ENCODE measurements at places on chromosomes 11 and 22. TPM values are rescaled to one million over a fixed set of nuclear protein-coding genes. Genes with fewer than 3 reads are reported as not detected.

BIRC3 gene
- 5.6 TPM for total RNA-seq

DNA sequence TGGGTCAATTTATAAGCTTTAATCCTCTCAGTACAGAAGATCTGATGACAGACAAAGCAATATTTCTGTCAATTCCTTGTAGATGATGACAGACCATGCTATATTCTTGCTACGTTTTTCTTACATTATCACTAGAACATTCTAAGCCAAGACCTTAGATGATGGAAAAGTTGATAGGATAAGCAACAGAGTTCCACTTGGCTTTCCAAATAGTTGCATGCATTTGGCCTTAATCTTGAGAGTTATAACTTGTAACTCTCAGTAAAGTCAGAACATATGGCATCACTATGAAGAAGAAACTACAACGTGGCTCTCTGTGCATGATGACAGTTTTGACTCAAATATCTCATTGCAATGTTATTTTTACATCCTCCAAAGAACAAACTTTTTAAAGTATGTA is 544.3 kb upstream of the LRRC4C start:
- no peak for DNase-seq

RTN4R gene
- total RNA-seq, result 2.7 TPM

DNA sequence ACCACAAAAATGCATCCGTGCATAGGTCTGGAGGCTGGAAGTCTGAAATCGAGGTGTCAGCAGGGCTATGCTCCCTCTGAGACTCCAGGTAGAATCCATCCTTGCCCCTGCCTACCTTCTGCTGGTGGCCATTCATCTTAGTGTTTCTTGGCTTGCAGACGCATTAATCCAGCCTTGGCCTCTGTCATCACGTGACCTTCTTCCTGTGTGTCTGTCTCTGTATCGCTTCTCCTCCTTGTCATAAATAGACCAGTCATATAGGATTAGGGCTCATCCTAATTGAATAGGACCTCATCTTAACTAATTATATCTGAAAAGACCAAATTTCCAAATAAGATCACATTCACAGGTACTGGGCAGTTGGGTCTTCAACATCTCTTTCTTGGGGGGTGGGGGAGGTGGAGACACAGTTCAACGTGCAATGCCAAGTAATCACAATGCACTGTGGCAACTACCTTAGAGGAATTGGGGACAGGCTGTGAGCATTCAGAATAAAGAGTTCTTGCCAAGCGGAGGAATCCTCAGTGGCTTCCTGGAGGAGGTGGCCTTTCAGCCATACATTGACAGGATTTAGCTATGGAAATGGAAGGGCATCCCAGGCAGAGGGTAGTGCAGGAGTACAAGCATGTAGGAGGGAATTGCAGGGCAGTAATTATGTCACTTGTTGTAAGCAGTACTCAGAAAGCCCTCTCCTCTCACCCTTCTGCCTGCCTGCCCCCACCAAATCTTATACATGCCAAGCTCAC is 96.2 kb upstream of the SYT13 start:
- DNase-seq, result no peak

MRTFA gene
- 64.6 TPM for total RNA-seq

POGLUT3 gene
- total RNA-seq, result 23.9 TPM

RBMXL2 gene
- not detected for total RNA-seq

EP300 gene
- total RNA-seq, result 62.8 TPM

- DNase-seq, result no peak
Measured at GRCh38 chr11:118051611-118052461, 25.0 kb upstream of the TMPRSS4 start.

DNA sequence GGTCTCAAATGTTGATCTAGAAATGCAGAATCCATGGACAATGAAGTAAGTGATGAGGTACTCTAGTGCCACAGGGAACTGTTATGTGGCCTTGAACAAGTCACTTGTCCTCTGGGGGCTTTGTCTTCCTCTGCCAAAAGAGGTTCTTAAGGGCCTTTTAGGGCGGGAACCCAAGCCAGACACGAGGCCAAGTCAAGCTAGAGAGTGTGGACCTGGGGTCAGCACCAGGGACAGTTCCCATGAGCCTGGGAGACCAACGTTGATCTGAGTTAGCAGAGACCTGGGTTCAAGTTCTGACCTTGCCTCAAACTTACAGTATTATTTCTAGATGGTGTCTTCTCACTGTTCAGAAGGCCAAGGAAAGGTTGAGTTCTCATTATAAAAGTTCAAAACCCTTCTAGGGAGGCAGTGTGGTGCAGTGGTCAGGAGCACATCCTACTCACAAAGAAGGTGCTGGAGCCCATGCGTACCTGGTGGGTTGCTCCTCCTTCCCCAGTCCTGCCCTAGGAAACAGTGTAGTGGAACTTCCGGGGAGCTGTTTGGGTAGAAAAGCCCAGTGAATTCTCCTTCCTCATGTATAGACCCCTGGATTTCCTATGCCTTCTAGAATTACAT is 121.5 kb downstream of the CHST1 start:
- no peak for DNase-seq

GRCh38 chr22:28978158-28978557 is 83.5 kb downstream of the C22orf31 start:
- no peak for DNase-seq

- no peak for DNase-seq
Measured at GRCh38 chr11:14566331-14567063, 46.3 kb upstream of the PSMA1 start.

DNA sequence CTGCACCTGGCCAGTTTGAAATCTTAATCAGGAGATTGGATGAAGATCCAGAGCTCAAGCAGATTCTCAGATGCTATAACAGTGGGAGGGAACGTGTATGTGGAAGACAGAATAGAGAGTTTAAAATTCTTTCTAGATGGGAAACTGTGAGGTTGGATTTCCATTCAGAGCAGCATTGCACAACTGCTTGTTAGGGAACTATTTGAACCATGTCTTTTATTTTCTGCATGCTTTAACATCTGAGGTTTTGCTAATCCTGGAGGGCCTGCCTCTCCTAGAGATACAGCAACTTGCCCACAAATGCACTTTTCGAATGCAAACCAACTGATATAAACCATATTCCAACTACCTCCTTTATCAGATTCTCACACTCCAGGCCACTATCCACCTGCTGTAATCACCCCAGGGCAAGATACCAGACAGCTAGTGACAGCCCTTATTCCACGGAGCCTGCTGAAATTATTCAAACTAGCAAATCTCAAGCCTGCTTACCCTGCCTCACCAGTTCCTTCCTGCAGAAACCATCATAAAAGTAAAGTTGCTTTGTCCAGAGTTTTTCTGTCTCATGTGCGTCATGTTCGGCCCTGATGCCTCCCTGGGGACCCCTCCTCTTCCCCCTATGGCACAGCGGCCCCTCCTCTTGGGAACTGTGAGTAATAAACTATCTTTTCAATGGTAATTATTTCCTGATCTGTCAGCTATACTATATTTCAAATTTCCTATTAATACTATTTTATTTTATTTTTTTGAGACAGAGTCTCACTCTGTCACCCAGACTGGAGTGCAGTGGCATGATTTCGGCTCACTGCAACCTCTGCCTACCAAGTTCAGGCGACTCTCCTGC is 18.4 kb upstream of the SEC14L4 start:
- DNase-seq, result no peak

DNA sequence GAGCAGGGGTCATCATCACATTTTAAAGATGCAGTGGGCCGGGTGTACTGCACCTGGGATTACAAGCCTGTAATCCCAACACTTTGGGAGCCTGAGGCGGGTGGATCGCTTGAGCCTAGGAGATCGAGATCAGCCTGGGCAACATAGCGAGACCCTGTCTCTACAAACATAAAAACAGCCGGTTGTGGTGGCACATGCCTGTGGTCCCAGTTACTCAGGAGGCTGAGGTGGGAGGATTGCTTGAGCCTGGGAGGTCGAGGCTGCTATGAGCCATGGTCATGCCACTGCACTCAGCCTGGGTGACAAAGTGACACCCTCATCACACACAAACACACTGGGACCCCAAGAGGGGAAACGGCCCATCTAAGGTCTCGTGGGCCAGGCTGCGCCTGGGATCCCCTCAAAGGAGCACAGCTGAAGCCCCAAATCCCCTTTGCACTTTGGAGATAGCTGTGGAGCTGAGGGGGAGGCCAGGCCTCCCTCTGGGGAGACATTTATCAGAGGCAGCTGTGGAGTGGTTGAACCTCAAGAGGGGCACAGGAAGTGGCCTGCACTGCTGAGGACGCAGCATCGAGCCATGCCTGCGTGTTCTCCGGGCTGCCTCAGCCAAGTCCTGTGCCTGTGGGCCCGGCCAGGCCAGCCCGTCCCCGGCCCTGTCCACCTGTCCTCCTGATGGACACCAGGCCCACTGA is 27.5 kb downstream of the OSBPL5 start:
- no peak for DNase-seq

- no peak for DNase-seq
Measured at GRCh38 chr11:76025068-76025467, 181.2 kb downstream of the WNT11 start.

DNA sequence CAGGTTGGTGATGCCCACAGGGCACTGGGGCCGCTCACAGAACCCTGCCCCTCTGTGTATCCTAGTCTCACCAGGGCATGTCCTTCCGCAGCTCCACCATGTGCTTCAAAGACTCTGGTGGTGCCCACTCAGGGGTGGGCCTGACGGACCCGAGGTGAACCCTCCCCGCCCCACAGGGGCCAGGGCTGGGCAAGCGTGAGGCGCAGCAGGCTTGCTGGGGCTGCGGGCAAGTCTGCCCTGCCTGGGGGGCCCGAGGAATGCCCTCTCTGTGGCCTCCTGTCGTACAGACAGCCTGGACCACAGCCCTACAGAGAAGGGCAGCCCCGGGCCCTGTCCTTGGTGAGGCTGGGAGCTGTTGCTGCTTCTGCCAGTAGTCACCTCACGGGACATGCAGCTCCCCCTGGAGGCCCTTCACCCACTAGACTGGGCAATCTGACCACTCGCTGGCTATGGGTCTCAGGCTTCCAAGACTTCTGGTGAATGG is 40.2 kb downstream of the TBX1 start:
- no peak for DNase-seq

DNA sequence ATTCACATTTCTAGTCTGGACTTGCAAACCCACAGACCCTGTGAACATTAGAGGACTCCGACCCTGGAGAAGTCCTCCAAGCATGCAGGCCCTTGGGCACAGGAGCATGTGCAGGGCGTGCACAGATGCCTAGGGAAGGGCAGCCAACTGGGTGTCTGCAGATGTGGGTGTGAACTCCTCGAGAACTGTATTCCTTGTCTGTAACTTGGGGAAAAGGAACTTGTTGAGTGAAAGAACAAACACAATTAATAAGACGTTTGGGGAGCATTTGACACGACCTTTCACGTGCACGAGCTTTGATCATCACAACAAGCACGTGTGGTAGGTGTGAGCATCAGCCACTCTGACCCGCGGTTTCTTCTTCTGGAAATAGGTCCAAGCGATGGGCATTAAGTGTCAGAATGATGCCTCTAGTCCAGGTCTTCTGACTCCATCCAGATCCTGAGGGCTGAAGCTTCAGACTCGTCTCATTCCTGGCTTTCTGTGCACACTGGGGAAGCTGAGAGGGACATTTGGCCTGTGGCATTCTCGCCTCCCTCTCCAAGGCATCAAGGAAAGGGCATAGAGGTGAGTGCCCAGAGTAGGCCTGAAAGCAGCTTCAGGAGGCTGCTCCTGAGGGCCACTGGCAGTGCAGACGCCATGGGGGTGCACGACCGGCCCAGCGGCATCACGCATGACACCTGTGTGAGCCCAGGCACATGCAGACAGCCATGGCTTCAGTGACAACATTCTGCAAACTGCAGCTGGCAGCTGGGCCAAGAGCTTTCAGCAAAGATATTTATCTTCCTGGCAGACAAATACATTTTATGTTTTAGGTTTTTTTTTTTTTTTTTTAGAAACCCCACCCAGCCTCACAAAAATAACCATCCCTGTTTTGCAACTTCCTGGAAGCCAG is 32.5 kb downstream of the ALX4 start:
- DNase-seq, result no peak

DNA sequence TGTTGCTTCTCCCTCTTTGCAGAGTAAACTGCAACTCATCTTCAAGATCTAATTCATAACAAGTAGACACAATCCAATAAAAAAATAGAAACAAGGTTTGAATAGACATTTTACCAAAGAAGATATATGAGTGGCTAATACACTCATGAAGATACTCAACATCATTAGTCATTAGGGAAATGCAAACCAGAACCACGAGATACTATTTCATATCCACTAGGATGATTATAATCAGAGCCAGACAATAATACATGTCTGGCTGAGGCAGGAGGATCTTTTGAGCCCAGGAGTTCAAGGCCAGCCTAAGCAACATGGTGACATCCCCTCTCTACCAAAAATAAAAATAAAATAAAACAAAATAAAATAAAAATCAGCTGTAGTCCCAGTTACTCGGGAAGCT is 85.0 kb downstream of the ATG16L2 start:
- no peak for DNase-seq

SYCE3 gene
- 2.6 TPM for total RNA-seq

MUC5AC gene
- not detected for total RNA-seq

- no peak for DNase-seq
Measured at GRCh38 chr22:48845356-48845936, 982.2 kb downstream of the BRD1 start.

ISX gene
- not detected for total RNA-seq

- DNase-seq, result no peak
Measured at GRCh38 chr11:29641201-29641600, 375.6 kb downstream of the KCNA4 start.

NLRP10 gene
- total RNA-seq, result 1.7 TPM

- no peak for DNase-seq
Measured at GRCh38 chr22:17476838-17477237, 86.5 kb upstream of the SLC25A18 start.

- no peak for DNase-seq
Measured at GRCh38 chr11:66291706-66292542, at the start of gene TMEM151A. TMEM151A (plus strand) TSS chr11:66291894; CDS start chr11:66292014, 120 bp downstream.

GRCh38 chr11:92591521-92591920 is 366.9 kb downstream of the FAT3 start:
- no peak for DNase-seq

SLC22A12 gene
- total RNA-seq, result not detected

- DNase-seq, result no peak
Measured at GRCh38 chr11:131668500-131669400, 298.3 kb downstream of the NTM start.

DNA sequence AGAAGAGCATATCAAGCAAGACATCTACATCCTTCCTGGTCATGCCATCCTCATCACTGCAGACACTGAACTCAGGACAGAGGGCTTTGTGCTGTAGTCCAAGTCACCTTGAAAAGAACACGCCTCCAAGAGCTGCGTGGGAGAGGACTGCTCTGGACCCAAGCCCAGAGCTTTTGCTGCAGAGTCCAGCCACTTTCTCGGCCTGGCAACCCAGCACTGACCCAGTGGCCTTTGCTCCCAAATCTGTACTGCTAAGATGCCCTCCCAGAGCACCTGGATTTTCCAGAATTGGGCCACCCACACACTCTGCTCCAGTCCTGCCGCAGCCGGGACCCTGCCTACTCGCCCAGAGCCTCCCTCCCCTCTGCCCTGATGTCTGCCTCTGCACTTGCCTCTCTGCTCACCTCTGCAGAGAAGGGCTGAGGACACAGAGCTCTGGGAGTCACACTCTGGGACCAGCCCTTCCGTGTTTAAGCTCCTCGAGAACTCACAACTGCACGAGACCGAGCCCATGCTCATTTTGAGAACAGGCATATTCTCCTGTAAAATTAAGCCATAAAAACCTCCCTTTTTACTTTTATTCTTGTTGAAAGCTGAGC is 83.8 kb upstream of the CSNK2A3 start:
- no peak for DNase-seq
